Endothelial cell of umbilical vein (primary cell): ENCODE measurements at places on chromosomes 2 and 18. TPM values are rescaled to one million over a fixed set of nuclear protein-coding genes. Genes with fewer than 3 reads are reported as not detected.

REG1A gene
- not detected in 2 replicates for total RNA-seq

SPDYA gene
- 0.92 and 1.6 TPM in 2 replicates for total RNA-seq

POTEI gene
- 0.13 and 0.16 TPM in 2 replicates for total RNA-seq

AQP12A gene
- total RNA-seq = not detected in 2 replicates

MOCOS gene
- total RNA-seq = 0.85 and 0.88 TPM in 2 replicates

PPP4R1 gene
- total RNA-seq = 152 and 168 TPM in 2 replicates

ITGA6 gene
- 174 and 208 TPM in 2 replicates for total RNA-seq
